ENCODE measurements at places on chromosomes 7 and 10. TPM values are rescaled to one million over a fixed set of nuclear protein-coding genes. Genes with fewer than 3 reads are reported as not detected.

Gene ICA1
- total RNA-seq = 2.3 TPM

Gene CYP2C9
- not detected for total RNA-seq

Gene SEM1
- total RNA-seq = 41.2 TPM

Gene CDC14C
- total RNA-seq = not detected

DNA sequence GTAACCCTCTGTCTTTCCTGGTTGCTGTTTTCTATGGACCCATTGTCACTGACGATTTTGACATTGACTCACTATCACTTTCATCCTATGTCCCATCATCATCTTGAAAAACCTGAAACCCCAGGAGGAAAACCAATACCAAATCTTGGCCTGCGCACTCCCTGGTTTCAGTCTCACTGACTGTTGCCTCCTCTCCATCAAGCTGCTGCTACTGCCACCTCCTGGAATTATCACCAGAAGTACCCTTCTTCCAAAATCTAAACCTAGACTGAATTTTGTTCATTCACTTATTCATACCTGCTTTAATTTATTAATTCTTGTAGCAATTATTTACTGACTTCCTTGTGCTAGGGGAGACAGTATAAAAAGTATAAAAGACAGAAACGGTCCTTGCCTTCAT lies 44.5 kb upstream of the ACBD5 start:
- H3K4me3 ChIP-seq = no peak overlapping the region
- peaks cover 7% of the 10 kb centered on the region for H3K4me1 ChIP-seq
- peaks cover 5% of the 10 kb centered on the region for H3K27me3 ChIP-seq
- no peaks in the 10 kb centered on the region for H3K36me3 ChIP-seq

DNA sequence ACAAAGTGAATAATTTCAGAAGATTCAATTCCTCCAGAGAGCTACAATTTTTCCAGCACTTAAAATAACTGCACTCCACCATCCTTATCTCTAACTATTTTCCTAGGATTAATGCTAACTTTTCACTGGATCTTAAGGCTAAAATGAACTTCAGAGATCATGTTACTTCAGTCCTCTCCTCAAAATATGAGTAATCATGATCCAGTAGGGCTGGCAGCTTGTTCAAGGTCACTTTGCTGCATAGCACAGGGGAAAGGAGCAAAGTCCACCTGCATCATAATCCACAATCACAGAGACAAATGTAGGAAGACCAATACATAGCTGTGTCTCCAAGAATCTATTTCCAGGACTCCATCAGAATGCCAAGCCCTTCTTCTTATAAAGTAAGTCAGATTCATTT lies 150.3 kb downstream of the LRRTM3 start:
- no peak overlapping the region for H3K4me3 ChIP-seq
- H3K36me3 ChIP-seq = no peaks in the 10 kb centered on the region
- H3K27ac ChIP-seq = no peak overlapping the region
- no peak for DNase-seq
- peaks cover 1% of the 10 kb centered on the region for H3K27me3 ChIP-seq
- H3K4me1 ChIP-seq = no peaks in the 10 kb centered on the region

- no peaks in the 10 kb centered on the region for H3K36me3 ChIP-seq
- peak overlapping the region; percentile 44 for H3K27ac ChIP-seq
- peaks cover 14% of the 10 kb centered on the region for H3K4me1 ChIP-seq
- peaks cover 80% of the 10 kb centered on the region for H3K27me3 ChIP-seq
These were observed 6.0 kb upstream of the MNX1 start for GRCh38 chr7:157016352-157017041.

- H3K4me1 ChIP-seq = peaks cover 11% of the 10 kb centered on the region
- DNase-seq = no peak
- H3K36me3 ChIP-seq = no peaks in the 10 kb centered on the region
These were observed 102.4 kb upstream of the GJD4 start for GRCh38 chr10:35502692-35503091.

DNA sequence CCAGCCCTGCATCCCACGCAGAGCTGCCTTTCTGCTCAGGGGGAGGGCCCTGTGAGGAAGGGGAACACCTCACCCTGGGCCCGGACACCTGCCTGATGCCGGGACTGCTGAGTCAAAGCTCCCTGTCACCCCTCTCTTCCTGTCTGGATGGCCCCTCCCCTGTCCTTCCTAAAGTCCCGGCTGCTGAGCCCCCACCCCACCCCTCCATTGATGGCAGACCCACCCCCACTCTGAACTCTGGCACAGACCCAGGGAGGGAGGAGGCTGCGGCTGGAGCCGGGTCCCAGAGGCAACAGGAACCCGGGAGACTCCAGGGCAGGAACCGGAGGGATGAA lies 78.7 kb downstream of the ELFN1 start:
- no peak overlapping the region for H3K27ac ChIP-seq
- H3K4me1 ChIP-seq = no peaks in the 10 kb centered on the region
- no peak for DNase-seq

GRCh38 chr7:95531605-95532219 lies 46.0 kb downstream of the ASB4 start:
- DNase-seq = no peak
- no peak overlapping the region for H3K27ac ChIP-seq

DNA sequence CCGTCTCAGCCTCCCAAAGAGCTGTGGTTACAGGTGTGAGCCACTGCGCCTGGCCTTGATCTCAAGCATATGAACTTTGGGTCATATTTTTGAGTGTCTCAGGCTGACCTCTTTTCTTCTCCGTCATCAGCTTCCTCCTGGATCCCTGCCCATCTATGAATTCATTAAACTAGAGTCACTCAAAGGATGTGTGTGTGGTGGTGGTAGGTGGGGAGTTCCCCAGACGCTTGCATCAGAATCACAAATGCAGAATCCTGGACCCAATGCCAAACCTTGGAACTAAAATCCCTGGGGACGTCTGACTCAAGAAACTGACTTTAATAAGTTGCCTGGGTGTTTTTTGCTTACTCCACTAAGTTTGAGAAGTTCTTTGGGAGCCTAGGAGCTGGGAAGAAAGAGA lies 6.7 kb upstream of the CREB5 start:
- peaks cover 31% of the 10 kb centered on the region for H3K27me3 ChIP-seq
- H3K4me1 ChIP-seq = peaks cover 22% of the 10 kb centered on the region
- DNase-seq = no peak
- no peak overlapping the region for H3K27ac ChIP-seq
- H3K36me3 ChIP-seq = no peaks in the 10 kb centered on the region

DNA sequence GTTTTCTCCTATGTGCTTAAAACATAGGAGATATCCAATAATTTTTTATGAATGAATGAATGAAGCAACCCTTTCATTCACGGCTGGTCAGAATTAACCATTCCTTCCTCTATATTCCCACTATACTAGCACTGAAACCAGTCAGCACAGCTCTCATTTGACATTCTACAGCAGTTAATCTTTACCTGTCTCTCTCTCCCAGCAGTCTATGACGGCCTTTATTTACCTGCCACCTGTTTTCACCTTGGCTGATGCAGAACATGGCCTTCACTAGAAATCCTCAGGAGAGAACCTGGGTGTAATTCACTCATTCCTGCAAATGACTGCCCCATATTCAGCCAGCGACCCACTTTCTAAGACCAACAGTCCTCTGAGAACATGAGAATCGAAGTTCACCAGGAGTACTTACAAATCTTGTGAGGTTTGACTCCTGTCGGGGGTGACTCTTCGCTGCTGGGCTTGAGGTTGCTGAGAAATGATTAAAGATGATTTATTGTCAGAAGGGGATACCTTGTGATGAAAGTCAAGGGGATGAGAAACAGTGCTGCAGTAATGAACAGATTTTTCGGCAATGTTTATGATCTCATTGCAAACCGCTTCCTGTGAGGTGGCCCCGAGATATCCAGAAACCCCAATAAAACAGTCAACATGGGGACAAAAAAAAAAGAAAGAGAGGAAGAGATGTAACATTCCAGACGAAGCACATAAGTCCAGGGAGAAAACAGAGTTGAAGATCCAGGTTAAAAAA lies 30.9 kb upstream of the PDLIM1 start:
- peaks cover 17% of the 10 kb centered on the region for H3K27me3 ChIP-seq
- no peak overlapping the region for H3K27ac ChIP-seq
- no peaks in the 10 kb centered on the region for H3K4me1 ChIP-seq
- no peaks in the 10 kb centered on the region for H3K36me3 ChIP-seq

DNA sequence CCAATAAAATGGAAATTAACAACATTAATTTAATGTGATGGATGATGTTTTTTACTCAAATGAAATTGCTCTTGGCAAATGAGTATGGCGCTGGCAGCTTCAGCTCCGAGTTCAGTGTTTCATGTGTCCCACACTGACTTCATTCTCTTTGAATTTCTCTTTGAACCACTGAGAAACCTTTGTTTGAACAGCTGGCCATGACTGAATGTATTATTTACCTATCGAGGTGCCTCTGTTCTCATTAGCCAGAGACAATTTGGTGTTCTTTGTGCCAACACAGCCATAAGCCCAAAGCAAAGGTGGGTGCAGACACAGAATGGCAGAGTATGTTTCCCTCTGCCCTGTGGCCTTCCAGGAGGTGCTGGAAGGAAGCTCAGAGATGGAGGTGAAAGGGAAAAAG lies 42.1 kb downstream of the TMEM178B start:
- no peaks in the 10 kb centered on the region for H3K4me1 ChIP-seq
- H3K27me3 ChIP-seq = peaks cover 5% of the 10 kb centered on the region
- no peak for DNase-seq
- H3K27ac ChIP-seq = no peak overlapping the region
- H3K36me3 ChIP-seq = no peaks in the 10 kb centered on the region

DNA sequence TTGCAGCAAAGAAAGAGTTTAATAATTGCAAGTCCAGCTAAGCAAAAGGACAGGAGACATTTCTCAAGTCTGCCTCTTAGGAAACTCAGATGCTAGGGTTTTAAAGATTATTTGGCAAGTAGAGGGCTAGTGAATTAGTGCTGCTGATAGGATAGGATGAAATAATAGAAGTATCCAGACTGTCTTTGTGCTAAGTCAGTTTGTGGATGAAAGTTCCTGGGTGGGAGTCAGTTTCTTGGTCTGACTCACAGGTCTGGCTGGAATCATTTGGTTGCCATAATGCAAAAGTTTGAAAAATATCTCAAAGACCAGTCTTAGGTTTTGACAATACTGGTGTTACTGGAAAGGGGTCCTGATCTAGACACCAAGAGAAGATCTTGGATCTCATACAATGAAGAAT lies 42.6 kb upstream of the INHBA start:
- H3K27ac ChIP-seq = no peak overlapping the region
- peaks cover 2% of the 10 kb centered on the region for H3K36me3 ChIP-seq
- H3K4me3 ChIP-seq = no peak overlapping the region
- H3K27me3 ChIP-seq = no peaks in the 10 kb centered on the region

- DNase-seq = no peak
- no peak overlapping the region for H3K27ac ChIP-seq
- no peak overlapping the region for H3K4me3 ChIP-seq
- H3K4me1 ChIP-seq = no peaks in the 10 kb centered on the region
These were observed 216.7 kb downstream of the ADAM12 start for GRCh38 chr10:126171555-126171954.

DNA sequence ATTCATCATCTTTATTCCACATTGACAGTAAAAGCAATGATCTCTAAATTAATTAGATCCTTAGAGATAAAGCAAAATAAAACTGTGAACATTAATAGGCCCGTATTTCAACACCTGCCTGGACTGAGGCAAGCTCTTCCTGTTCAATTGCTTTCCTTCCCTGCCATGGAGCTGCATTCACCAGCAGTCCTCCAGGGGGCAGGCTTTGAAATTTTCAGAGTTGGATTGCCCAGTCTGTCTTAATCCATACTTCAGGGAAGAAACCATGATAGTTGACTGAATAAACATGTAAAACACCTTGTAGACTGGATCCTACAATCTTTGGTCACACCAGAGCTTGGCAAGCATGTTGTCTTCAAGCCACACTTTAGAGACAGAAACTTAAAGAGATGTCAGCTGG lies 936.6 kb downstream of the NRG3 start:
- H3K36me3 ChIP-seq = no peaks in the 10 kb centered on the region
- no peak overlapping the region for H3K4me3 ChIP-seq
- DNase-seq = no peak
- no peaks in the 10 kb centered on the region for H3K4me1 ChIP-seq

GRCh38 chr10:6242089-6242488 lies 39.4 kb downstream of the PFKFB3 start:
- no peak for DNase-seq
- H3K27ac ChIP-seq = no peak overlapping the region
- no peaks in the 10 kb centered on the region for H3K27me3 ChIP-seq
- no peak overlapping the region for H3K4me3 ChIP-seq
- peaks cover 21% of the 10 kb centered on the region for H3K4me1 ChIP-seq
- peaks cover 26% of the 10 kb centered on the region for H3K36me3 ChIP-seq

GRCh38 chr7:149664666-149665065 lies 108.7 kb downstream of the ZNF467 start:
- no peak for DNase-seq
- no peak overlapping the region for H3K27ac ChIP-seq
- H3K27me3 ChIP-seq = peaks cover 48% of the 10 kb centered on the region
- H3K4me1 ChIP-seq = no peaks in the 10 kb centered on the region

- H3K27me3 ChIP-seq = no peaks in the 10 kb centered on the region
- peak overlapping the region; percentile 82 for H3K27ac ChIP-seq
- peaks cover 78% of the 10 kb centered on the region for H3K36me3 ChIP-seq
- no peak for DNase-seq
- H3K4me1 ChIP-seq = peaks cover 83% of the 10 kb centered on the region
These were observed 175.4 kb downstream of the CELF2 start for GRCh38 chr10:11193001-11193551.

GRCh38 chr7:132536654-132537395 lies 39.4 kb downstream of the PLXNA4 start:
- H3K27ac ChIP-seq = no peak overlapping the region
- H3K27me3 ChIP-seq = no peaks in the 10 kb centered on the region
- H3K4me3 ChIP-seq = no peak overlapping the region
- no peak for DNase-seq

DNA sequence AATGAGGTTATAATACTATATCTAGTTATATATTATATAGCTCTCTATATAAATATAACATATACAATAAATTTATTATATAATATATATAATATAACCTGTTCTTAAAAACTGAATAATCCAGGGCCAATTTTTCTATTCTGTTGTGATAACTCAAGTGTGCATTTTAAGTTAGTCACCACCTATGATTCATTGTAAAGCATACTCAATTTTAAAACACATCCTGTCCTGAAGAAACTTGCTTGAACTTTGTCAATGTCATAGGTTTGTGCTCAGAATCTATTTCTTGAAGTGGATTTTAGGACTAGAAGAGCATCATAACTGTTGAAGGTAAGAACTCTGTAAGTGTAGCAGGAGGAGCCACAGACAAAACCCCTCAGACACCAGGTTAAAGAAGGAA lies 1209.8 kb downstream of the REEP3 start:
- no peak for DNase-seq
- no peaks in the 10 kb centered on the region for H3K4me1 ChIP-seq
- H3K27me3 ChIP-seq = no peaks in the 10 kb centered on the region
- H3K4me3 ChIP-seq = no peak overlapping the region
- no peak overlapping the region for H3K27ac ChIP-seq
- no peaks in the 10 kb centered on the region for H3K36me3 ChIP-seq
